ENCODE measurements at places on chromosomes 16 and 17.
A peak's percentile ranks its signal among the peaks of the same experiment; 100 is the strongest.

DNA sequence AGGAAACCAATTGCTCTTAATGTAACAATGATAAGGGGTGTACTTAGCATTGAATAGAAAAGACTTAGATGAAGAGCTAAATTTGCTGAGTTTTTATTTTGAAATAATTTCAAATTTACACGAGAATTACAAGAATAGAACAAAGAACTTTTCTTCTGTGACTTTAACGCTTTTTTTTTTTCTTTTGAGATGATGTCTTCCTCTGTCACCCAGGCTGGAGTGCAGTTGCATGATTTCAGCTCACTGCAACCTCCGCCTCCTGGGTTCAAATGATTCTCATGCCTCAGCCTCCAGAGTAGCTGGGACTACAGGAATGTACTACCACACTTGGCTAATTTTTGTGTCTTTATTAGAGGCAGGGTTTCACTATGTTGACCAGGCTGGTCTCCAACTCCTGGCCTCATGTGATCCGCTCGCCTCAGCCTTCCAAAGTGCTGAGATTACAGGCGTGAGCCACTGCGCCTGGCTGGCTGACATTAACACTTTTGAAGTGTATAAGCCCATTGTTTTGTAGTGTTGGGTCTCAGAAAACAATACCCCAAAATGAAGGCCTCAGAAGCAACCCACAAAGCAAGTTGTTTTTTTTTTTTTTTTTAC lies 2.1 kb downstream of the TEN1 start:
- H3K27ac ChIP-seq = no peak overlapping the region
- peaks cover 27% of the 10 kb centered on the region for H3K4me1 ChIP-seq
- H3K27me3 ChIP-seq = no peaks in the 10 kb centered on the region
- peaks cover 4% of the 10 kb centered on the region for H3K36me3 ChIP-seq

DNA sequence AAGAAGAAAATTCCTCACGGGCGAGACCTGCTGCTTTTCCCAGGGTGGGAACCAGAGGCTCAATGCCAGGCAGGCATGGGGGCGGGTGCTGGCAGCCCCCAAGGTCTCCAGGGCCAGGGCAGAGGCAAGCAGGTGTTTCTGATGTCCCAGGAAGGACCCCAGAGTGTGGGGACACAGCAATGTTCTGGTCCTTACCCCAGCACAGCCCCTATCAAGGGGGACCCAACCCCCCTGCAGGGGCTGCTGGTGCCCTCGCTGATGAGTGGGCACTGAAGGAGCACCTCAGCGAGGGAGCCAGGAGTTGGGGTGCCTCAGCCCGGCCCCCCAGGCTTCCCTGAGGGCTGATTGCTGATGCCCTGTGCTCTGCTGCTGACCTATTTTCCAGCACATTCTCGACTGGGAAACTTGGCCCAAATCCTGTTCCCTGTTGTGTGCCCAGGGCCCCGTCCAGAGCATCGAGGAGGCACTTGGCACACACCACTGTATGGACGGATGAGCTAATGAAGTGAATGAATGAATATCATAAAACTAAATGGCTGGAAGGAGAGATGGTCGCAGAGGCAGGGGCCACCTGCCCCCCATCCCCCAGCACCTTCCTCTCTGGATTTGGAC lies 2.8 kb downstream of the DBNDD1 start:
- H3K4me1 ChIP-seq = peaks cover 34% of the 10 kb centered on the region
- DNase-seq = no peak
- peaks cover 22% of the 10 kb centered on the region for H3K36me3 ChIP-seq

DNA sequence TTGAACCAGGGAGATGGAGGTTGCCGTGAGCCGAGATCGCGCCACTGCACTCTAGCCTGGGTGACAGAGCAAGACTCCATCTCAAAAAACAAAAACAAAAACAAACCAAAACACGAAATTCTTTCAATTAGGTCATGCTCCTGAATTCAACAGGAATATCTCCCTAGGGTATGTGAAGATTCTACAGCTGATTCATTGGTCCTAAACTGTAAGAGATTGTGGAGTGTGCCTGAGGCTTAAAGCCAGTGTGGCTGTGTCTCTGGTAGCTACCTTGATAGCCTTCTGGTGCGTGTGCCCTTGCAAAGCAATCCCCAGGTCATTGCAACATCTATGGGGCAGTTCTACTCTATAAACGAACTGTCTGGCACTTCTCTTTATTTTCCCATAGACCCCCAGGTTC lies 48.4 kb downstream of the USP43 start:
- DNase-seq = no peak
- H3K4me3 ChIP-seq = no peak overlapping the region
- H3K36me3 ChIP-seq = no peaks in the 10 kb centered on the region
- no peaks in the 10 kb centered on the region for H3K4me1 ChIP-seq
- no peak overlapping the region for H3K27ac ChIP-seq

- H3K36me3 ChIP-seq = no peaks in the 10 kb centered on the region
- peaks cover 58% of the 10 kb centered on the region for H3K27me3 ChIP-seq
- peaks cover 26% of the 10 kb centered on the region for H3K4me1 ChIP-seq
These were observed 40.0 kb downstream of the MRM1 start for GRCh38 chr17:36641331-36641876.

DNA sequence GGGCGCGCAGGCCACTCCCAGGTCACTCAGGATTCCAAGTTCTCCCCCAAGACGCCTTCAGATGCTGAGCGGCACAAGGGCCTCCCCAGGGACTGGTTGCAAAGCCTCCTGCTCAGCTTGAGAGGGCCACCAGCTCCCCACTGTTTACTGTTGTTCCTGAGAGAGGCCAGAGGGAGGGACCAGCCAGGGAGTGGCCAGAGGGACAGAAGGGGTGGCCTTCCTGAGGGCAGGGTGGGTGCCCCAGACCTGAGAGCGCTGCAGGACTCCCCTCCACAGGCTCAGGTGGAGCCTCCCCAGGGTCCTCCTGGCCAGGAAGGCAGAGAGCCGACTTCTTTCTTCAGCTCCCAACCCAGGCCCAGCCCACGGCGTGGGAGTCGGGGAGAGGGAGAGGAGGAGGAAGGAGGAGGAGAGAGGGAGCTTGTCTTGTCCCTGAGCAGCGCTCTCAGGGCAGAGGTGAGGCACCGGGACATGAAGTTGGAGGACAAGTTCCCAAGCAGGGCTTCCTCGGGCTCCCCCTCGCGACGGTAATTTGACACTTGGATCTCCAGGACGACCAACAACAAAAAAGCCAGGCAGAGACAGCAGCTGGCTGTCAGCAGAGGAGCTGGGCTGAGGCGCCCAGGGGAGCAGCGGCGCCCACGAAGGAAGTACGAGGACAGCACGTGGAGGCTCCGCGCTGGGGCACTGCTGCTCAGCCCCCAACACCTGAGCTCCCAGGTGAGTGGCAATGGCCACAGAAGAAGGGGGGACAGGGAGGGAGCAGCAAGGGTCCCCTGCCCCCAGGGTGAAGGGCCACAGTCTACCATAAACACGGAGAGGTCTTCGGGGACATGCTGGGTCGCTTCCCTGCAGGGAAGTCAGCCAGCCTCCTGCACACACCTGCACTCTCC lies 497 bp downstream of the SMIM5 start:
- H3K4me1 ChIP-seq = peaks cover 56% of the 10 kb centered on the region
- DNase-seq = peak; percentile 74
- peak overlapping the region; percentile 43 for H3K4me3 ChIP-seq
- H3K27me3 ChIP-seq = no peaks in the 10 kb centered on the region
- H3K36me3 ChIP-seq = peaks cover 76% of the 10 kb centered on the region
- H3K27ac ChIP-seq = peak overlapping the region; percentile 96

- peak; percentile 38 for DNase-seq
- H3K4me1 ChIP-seq = no peaks in the 10 kb centered on the region
- no peaks in the 10 kb centered on the region for H3K27me3 ChIP-seq
- no peak overlapping the region for H3K4me3 ChIP-seq
These were observed 18.2 kb upstream of the ABCA10 start for GRCh38 chr17:69246726-69247375.

DNA sequence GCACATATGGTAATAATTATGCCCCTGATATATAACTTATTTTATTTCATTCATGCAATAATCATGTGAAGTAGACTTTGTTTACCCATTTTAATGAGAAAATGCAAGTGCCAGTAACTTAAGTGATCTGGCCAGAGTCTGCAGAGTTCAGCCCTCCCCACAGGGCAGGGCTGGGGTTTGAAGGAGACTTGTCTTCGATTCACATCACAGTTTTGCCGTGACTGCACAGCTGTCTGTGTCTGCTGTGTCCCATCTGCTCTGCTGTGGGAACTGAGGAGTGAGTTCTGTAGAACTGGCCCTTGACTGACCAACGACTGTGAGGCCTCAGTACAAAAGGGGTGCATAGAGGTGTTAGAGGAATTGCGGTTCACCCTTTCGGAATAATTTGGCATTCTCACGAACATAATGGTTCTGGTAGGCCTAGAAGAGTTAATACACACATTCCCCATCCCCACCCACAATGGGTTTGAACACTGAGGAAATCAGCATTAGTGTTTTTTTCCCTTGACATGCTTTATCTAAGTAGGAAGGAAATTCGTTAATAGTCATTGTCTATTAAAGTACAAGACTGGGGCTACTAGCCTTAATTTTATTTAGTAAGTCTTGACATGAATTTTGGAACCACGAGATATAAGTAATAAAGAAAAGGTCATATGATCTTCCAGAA lies 113.6 kb upstream of the MON1B start:
- H3K27ac ChIP-seq = no peak overlapping the region
- H3K4me3 ChIP-seq = no peak overlapping the region
- H3K4me1 ChIP-seq = no peaks in the 10 kb centered on the region
- DNase-seq = no peak

- no peak overlapping the region for H3K27ac ChIP-seq
- peak overlapping the region; percentile 43 for H3K4me3 ChIP-seq
- peaks cover 27% of the 10 kb centered on the region for H3K4me1 ChIP-seq
- peak; percentile 15 for DNase-seq
- H3K27me3 ChIP-seq = no peaks in the 10 kb centered on the region
These were observed 837 bp upstream of the PRDM7 start for GRCh38 chr16:90077757-90078578.

GRCh38 chr16:23378921-23379320 lies 74.1 kb downstream of the COG7 start:
- peaks cover 4% of the 10 kb centered on the region for H3K36me3 ChIP-seq
- no peak for DNase-seq
- H3K4me1 ChIP-seq = no peaks in the 10 kb centered on the region
- no peak overlapping the region for H3K4me3 ChIP-seq

GRCh38 chr16:30187971-30188561 lies 4.7 kb downstream of the CORO1A start:
- no peak overlapping the region for H3K27ac ChIP-seq
- H3K4me3 ChIP-seq = no peak overlapping the region
- no peaks in the 10 kb centered on the region for H3K27me3 ChIP-seq
- no peak for DNase-seq
- H3K36me3 ChIP-seq = peaks cover 35% of the 10 kb centered on the region

GRCh38 chr17:50362661-50363060 lies 10.3 kb downstream of the MRPL27 start:
- no peaks in the 10 kb centered on the region for H3K27me3 ChIP-seq
- H3K4me3 ChIP-seq = no peak overlapping the region
- peaks cover 76% of the 10 kb centered on the region for H3K36me3 ChIP-seq

Data from spinal cord (tissue), 10 donors.